ENCODE measurements at places on chromosomes 1 and 21. TPM values are rescaled to one million over a fixed set of nuclear protein-coding genes. Genes with fewer than 3 reads are reported as not detected.

DNA sequence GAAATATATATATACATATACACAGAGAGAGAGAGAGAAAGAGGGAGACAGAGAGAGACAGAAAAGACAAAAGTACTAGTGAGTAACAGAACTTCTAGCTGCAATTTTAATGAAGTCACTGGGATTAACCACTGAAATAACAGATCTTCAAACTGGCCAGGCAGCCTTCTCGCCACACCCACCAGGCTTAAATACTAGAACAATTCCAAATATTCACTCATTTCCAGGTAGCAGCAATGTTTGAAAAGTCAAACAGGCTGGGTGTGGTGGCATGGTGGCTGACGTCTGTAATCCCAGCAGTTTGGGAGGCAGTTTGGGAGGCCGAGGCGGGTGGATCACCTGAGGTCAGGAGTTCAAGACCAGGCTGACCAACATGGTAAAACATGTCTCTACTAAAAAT is 5.2 kb downstream of the PRDX1 start:
- no peak for DNase-seq

DNA sequence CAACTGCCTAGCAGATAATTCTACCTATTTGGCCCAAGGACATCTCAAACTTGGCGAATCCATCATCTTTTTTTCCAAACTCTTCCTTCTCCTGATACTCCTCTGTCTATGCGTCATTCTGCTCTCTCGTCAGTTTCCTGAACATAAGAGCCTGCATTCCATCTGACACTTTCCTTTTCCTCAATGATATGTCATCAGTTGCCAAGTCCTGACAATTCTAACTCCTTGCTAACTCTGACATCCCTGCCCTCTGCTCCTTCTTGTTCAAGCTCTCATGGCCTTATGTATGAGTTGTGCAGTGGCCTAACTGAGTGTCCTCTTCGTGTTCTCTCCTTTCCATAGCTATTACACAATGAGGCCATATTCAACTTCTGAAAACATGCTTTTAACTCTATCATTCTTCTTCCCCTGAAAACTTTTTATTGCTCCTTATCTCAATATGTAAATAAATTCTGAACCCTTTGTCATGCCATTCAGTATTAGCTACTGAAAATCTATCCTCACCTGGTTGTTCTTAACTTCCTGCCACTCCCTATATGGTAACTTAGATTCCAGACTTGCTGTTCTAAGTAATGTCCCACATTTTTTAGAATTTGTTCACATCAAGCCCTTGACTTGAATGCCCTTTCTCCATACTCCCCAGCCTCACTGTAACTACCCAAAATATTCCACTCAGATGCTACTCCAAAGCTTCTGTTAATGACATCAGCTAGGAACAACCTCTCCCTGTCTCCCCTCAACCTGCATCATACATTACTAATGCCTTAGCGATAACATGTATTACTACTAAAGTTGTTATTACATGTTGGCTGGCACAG is 11.5 kb downstream of the PALMD start:
- DNase-seq = no peak

- no peak for DNase-seq
These were observed 339.2 kb downstream of the DPYD start for GRCh38 chr1:97581614-97582051.

DNA sequence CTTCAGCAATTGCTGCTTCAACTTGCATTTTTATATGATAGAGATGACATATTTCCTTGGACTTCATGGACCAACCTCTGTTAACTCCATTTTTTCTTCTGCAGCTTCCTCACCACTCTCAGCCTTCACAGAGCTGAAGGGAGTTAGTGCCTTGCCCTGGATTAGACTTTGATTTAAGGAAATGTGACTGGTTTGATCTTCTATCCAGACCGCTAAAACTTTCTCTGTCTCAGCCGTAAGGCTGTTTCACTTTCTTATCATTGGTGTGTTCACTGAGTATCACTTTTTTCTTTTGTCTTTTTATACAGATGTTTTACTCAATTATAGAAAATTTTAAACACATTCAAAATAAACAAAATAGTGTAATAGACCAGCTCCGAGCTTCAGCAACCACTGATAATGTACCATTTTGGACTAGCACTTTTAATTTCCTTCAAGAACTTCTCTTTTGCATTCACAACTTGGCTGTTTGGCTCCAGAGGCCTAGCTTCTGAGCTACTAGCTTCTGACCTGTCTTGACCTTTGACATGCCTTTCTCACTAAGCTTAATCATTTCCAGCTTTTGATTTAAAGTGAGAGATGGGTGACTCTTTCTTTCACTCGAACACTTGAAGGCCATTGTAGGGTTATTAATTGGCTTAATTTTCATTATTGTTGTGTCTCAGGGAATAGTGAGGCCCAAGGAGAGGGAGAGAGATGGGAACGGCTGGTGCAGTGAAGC is 9.3 kb downstream of the NEK7 start:
- DNase-seq = peak; percentile 65

DNA sequence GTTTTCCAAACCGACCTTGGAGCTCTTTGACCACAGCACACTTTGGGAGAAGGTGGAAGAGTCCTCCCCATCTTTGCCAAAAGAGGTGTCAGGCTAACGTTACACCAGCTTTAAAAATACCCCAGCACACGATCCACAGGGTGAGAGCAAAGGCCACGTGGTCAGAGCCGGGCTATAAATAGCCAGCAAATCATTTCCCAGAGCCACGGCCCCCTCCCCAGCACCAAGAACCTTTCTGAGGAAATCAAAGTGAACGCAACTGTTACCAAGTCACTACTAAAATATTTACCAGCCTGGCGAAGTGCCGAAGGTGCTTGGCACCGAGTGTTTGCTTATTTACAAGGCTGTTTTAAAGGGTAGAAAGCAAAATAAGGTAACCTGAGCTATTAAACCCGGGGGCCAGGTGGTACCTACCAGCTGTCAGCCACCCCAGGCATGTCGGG is 72.4 kb downstream of the CASZ1 start:
- DNase-seq = no peak

DNA sequence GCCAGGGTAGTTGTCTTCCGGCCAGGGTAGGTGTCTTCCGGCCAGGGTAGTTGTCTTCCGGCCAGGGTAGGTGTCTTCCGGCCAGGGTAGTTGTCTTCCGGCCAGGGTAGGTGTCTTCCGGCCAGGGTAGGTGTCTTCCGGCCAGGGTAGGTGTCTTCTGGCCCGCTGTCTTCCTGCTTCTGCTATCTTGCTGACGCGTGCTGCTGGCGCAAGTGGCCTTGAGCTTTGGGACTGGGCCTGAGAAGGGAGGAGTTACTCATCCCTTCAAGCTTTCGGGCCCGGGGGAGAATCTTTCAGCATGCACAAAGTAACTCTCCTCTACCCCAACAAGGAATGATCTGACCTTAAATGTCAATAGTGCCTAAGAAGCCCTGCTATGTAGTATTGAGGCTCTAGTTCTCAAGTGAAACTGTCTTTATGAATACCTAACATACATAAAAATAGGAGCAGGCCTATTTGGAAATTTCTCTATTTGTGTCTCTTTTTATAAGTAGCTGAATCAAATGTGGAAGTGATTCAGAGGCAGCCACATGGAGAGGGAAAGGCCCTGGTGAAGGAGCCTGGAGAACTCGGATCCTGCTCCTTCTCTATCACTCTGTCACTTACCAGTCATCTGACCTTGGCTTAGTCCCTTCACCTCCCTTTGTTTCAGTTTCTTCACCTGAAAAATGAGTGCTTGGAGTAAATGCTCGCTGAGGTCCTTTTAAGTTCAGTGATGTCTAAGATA is 65.6 kb downstream of the RGL1 start:
- DNase-seq = no peak

DNA sequence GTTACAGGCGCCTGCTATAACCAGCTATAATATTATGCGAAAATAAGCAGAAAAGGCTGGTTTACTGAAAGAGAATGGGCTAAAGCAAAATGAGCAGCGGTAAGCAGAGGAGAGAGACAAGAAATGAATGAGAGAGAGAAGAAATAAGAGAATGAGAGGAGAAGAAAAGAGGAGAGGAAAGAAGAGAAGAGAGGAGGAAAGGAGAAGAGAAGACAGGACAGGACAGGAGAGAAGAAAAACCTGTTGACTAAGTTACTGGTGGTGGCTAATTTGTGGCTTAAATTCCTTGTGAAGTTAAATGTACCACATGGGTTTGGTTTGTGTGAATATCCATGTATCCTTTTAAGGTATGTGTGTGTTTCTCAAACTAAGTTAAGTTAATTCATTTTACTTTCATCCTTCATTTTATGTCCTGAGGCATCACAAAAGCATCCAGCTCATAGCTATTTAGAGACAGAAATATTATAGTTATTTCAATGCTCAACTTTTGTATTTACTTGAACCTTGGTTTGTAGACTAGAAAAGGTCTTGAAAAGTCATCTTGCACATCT is 3.1 kb upstream of the DDR2 start:
- no peak for DNase-seq

GRCh38 chr1:179923029-179923428 is 31.6 kb upstream of the CEP350 start:
- DNase-seq = no peak

GRCh38 chr1:24077278-24077978 is 34.5 kb downstream of the MYOM3 start:
- DNase-seq = no peak

GRCh38 chr1:154895798-154896197 is 25.7 kb upstream of the KCNN3 start:
- DNase-seq = no peak

- no peak for DNase-seq
These were observed 53.5 kb downstream of the S1PR1 start for GRCh38 chr1:101290119-101290921.

Gene NR1I3
- total RNA-seq = not detected

Gene AP4B1
- total RNA-seq = 36.2 TPM

Gene CLDN17
- not detected for total RNA-seq

Gene WNT3A
- total RNA-seq = not detected
